Body of pancreas (tissue), 4 donors: ENCODE measurements at places on chromosomes 4 and X. TPM values are rescaled to one million over a fixed set of nuclear protein-coding genes. Genes with fewer than 3 reads are reported as not detected.
A peak's percentile ranks its signal among the peaks of the same experiment; 100 is the strongest.

Gene SLC6A14
- not detected for total RNA-seq

Gene RHOXF1
- total RNA-seq, result not detected

GRCh38 chrX:130351567-130351966 lies 11.8 kb downstream of the SLC25A14 start:
- DNase-seq, result no peak

GRCh38 chr4:2907706-2908293 lies 55.4 kb downstream of the NOP14 start:
- DNase-seq, result peak; percentile 58
